IPS DF 6.9 (cell line): ENCODE measurements at places on chromosomes 7 and 10.

- H3K27me3 ChIP-seq = no peaks in the 10 kb centered on the region
- H3K4me3 ChIP-seq = no peak overlapping the region
- DNase-seq = no peak
- H3K27ac ChIP-seq = no peak overlapping the region
Measured at GRCh38 chr10:93503075-93503474, 6.7 kb downstream of the CEP55 start.

DNA sequence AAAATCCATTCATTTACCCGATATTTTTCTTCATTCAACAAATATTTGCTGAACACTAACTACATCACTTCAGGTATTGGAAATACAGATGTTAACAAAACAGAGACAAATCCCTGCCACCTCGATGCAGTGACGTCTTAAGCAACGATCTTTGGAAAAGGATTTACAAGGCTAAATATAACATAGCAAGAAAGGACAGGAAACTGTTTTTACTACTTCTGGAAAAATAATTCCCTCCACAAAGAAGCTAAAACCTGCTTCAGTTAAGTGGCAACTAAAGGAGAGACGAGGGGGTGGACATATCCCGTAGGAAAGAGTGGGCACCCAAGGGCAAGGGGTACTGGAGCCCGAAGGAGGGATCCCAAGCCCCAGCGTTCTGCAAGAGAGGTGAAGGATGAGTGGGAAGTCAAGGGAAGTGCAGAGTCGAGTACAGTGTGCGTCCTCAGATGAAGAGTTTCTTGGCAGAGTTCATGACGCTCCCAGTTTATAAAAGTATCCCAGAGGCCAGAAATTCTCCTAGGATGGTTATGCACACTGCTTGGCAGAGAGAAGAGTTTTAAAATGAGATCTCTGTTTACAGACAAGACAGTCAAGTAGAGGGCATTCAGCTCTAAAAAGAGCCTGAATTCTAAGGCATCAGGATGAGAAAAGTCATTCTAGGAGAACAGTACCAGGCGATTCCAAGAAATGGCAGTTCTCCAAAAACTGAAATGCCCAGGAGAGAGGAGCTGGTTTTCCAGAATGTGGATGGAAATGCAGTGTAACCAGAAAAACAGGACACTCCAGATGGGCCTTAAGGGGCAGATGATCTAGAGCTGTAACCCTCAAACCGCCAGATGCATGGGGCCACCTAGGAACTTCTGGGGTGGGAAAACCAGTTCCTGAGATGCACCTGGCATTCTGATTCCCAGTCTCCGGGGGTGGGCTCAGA is 97.3 kb downstream of the GRB10 start:
- no peaks in the 10 kb centered on the region for H3K27me3 ChIP-seq
- no peak for DNase-seq
- no peaks in the 10 kb centered on the region for H3K4me1 ChIP-seq

DNA sequence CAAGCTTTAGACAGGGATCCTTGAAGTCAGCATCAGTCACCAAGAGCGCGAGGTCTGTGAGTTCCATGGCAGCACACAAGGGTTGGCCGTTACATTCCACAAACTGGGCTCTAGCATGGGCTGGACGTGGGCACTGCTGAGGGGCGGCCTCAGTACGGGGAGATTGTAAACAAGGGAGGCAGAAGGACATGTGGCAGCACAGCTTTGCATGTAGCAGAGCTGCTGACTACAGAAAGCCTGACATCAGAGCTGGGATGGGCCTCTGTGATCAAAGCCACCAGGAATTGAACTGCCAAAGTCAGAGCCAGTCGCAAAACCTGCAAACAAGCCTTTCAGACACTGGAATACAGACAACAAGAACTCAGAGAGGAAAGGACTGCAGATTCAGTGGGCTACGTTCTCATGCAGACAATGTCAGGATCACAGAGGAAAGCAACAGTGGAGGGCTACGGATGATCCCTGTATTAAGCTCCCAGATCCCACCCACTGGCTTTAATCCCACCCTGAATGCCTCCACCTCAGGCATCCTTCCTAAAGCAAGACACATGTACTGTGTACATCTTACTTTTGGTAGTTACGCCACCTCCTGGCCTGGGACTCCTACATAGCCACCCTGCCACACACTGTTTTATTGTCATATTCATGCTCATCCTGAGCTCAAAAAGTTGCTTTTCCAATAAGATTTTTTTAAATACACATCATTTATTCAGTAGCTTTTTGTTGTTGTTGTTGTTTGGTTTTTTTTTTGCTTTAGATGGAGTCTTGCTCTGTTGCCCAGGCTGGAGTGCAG is 291.1 kb upstream of the IMMP2L start:
- 0 out of 2 replicates have a peak, but pooled peaks cover 4% of the 10 kb centered on the region for H3K4me1 ChIP-seq
- H3K4me3 ChIP-seq = no peak overlapping the region
- no peaks in the 10 kb centered on the region for H3K27me3 ChIP-seq
- no peak overlapping the region for H3K27ac ChIP-seq

- no peak for DNase-seq
- H3K4me1 ChIP-seq = peaks cover 3% of the 10 kb centered on the region
- H3K36me3 ChIP-seq = no peaks in the 10 kb centered on the region
- H3K4me3 ChIP-seq = no peak overlapping the region
- H3K27me3 ChIP-seq = no peaks in the 10 kb centered on the region; the same call in 1 of the 2 replicates
Measured at GRCh38 chr10:1191752-1192151, 135.6 kb downstream of the WDR37 start.

DNA sequence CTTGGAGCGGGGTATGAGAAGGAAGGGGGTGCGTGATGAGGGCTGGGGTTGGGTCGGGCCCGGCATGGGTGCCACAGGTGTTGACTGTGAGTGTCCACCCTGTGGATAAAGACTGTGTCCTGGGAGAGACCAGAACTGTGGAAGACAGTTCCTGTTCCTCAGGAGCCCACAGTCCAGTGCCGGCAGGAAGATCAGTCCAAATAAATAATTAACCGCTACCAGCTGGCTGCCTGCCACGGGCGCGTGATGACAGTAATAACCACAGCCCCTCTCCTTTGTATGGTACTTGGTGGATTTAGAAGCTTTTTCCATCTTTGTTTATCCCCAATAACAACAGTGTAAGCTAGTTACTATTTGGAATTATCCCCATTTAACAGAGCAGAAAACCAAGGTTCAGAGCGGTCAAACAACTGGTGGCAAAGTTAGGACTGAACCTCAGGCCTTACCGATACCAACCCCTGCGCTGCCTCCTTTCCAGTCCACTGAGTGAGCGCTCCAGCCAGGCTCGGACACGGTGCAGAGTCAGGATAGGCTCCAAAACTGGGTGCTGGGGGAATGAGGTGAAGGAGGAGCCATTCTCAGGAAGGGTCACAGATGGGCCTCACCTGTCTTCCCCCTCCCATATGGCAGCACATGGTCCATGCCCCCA is 5.1 kb downstream of the ZMIZ1 start:
- H3K36me3 ChIP-seq = no peaks in the 10 kb centered on the region
- H3K4me3 ChIP-seq = no peak overlapping the region
- H3K27me3 ChIP-seq = no peaks in the 10 kb centered on the region; the same call in 1 of the 2 replicates
- peaks cover 20% of the 10 kb centered on the region for H3K4me1 ChIP-seq
- no peak for DNase-seq

- H3K27me3 ChIP-seq = no peaks in the 10 kb centered on the region
- no peak overlapping the region for H3K4me3 ChIP-seq
- DNase-seq = no peak
- no peaks in the 10 kb centered on the region for H3K4me1 ChIP-seq
- no peak overlapping the region for H3K27ac ChIP-seq
Measured at GRCh38 chr10:122515588-122516231, 44.8 kb upstream of the DMBT1 start.

DNA sequence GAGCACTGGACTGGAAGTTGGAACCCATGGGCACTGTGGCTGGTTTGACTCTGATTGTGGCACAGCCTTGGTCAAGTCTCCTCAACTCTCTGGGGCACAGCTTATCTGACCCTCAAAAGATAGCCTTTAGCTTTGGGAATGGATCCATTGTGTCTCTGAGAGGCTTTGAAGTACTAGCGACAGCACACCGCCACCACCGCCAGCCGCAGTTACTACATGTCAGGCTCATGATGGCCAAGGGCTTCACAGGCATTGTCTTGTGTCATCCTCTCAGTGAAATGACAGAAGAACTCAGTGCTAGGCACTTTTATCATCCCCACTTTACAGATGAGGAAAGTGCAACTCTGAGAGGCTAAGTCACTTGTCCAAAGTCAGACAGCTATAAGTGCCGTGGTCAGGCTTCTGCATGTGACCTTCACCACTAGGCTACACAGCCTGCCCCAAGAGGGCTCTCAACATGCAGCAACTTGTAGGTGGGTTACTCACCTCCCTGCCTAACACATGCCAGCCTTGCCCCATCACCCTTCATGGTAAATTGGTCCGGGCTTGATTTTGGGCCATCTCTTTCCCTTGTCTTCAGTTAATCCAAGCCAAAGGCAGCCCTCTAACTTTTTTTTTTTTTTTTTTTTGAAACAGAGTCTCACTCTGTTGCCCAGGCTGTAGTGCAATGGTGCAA is 44.1 kb downstream of the C10orf105 start:
- no peak overlapping the region for H3K27ac ChIP-seq
- DNase-seq = no peak
- no peaks in the 10 kb centered on the region for H3K36me3 ChIP-seq

GRCh38 chr7:68146983-68147382 is 1150.3 kb downstream of the TYW1 start:
- no peaks in the 10 kb centered on the region for H3K36me3 ChIP-seq
- no peak overlapping the region for H3K4me3 ChIP-seq
- DNase-seq = no peak
- H3K27me3 ChIP-seq = no peaks in the 10 kb centered on the region
- H3K4me1 ChIP-seq = no peaks in the 10 kb centered on the region
- H3K27ac ChIP-seq = no peak overlapping the region

DNA sequence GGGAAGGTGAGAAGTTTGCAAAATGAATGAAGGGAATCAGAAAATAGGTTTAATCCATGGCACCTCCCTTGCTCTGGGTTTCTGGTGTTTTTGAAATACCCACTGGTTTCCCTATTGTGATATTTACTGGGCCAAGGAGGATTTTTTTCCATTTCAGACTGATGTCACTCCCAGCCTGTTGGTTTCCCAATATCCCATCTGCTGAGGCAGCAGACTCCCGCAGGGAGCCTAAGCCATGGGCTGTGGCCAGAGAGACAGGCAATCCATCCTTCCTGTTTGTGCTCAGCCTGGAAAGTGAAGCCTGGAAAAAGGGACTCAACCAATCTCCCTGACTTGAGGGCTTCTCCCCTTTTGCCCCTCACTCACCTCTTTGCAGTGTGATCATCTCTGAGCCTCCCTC is 22.8 kb downstream of the FAM107B start:
- no peaks in the 10 kb centered on the region for H3K4me1 ChIP-seq
- H3K36me3 ChIP-seq = no peaks in the 10 kb centered on the region
- H3K27ac ChIP-seq = no peak overlapping the region
- DNase-seq = no peak
- H3K27me3 ChIP-seq = no peaks in the 10 kb centered on the region

DNA sequence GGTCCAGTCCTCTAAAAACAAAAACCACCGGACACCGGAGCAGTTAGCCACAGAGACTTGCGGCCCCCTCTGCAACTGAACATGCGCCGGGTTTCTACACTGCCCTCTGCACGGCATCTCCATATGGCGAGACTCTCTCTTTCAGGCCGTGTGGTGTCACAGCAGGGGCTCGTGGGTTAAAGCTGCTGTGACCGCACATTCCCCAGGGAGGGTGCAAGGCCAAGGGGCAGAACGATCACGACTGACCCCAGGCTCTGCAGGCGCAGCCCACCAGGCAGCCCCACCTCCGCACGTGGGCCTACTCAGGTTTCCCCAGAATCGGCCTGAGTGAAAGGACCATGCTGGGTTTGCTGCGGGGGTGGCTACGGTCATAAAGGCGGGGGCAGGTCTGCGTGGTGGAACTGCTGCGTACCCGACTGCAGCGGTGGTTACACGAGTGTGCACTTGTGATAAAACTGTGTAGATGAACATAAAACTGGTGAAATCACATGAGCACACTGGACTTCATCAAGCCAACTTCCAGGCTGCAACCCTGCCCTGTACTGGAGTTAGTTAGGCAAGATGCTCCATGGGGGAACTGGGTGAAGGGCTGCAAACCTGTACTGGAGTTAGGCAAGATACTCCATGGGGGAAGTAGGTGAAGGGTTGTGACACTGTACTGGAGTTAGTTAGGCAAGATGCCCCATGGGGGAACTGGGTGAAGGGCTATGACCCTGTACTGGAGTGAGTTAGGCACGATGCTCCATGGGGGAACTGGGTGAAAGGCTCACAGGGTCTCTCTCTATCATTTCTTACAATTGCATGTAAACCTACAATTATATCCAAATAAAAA is 81.4 kb upstream of the PPP2R2D start:
- DNase-seq = no peak
- no peaks in the 10 kb centered on the region; the same call in 1 of the 2 replicates for H3K36me3 ChIP-seq
- no peak overlapping the region for H3K4me3 ChIP-seq

GRCh38 chr7:71695186-71695585 is 563.2 kb downstream of the GALNT17 start:
- no peaks in the 10 kb centered on the region for H3K27me3 ChIP-seq
- no peak overlapping the region for H3K27ac ChIP-seq
- no peaks in the 10 kb centered on the region for H3K4me1 ChIP-seq
- no peak overlapping the region for H3K4me3 ChIP-seq

- no peak for DNase-seq
- no peak overlapping the region for H3K27ac ChIP-seq
- H3K4me1 ChIP-seq = no peaks in the 10 kb centered on the region
- no peaks in the 10 kb centered on the region for H3K36me3 ChIP-seq
- no peak overlapping the region for H3K4me3 ChIP-seq
Measured at GRCh38 chr10:112823007-112823406, 127.0 kb upstream of the TCF7L2 start.

DNA sequence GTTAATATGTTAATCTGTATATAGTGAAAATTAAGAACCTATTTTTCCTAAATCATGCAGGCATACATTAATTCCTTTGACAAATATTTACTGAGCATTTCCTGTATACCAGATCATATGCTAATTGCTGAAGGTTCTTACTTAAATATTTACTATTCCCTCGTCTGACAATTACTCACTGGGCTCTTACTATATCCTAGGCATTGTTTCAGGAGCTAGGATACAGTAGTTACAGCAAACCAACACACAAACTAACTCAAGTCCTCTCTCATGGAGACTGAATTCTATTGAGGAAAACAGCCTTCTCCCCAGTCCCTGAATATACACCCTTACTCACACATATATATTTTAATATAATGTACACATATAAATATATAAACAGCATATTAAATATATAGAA is 786.0 kb downstream of the NRG3 start:
- no peaks in the 10 kb centered on the region for H3K27me3 ChIP-seq
- DNase-seq = no peak
- H3K36me3 ChIP-seq = no peaks in the 10 kb centered on the region
- no peaks in the 10 kb centered on the region for H3K4me1 ChIP-seq
- no peak overlapping the region for H3K4me3 ChIP-seq
- H3K27ac ChIP-seq = no peak overlapping the region

- no peak overlapping the region for H3K4me3 ChIP-seq
- H3K27ac ChIP-seq = no peak overlapping the region
- no peaks in the 10 kb centered on the region for H3K4me1 ChIP-seq
- H3K27me3 ChIP-seq = no peaks in the 10 kb centered on the region
- no peaks in the 10 kb centered on the region for H3K36me3 ChIP-seq
- DNase-seq = no peak
Measured at GRCh38 chr7:17195576-17195975, 102.9 kb upstream of the AHR start.
